ENCODE measurements at places on chromosomes 5 and 9.

DNA sequence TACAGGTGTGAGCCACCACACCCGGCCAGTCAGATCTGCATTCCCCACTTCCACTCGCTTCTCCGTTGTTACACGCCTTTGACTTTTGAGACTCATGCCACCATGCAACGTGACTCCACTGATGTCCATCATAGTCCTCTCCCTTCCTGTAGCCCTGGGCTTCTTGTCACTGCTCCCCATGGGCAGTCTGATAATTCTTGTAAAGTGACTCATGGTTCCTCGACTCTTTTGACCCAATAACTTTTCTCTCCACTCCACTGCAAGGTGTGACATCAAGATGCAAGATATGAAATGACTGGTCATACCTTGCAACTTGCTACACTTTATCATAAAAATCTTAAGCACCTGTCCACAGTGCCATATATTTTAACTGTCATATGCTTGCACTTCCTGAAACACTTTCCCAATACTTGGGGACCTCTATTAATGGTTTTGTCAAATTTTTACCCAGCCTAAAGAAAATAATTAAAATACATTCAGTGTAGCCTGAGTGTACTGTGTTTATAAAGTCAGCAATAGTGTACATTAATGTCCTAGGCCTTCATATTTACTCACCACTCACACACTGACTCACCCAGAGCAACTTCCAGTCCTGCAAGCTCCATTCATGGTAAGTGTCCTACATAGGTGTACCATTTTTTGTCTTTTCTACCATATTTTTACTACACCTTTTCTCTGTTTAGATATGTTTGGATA is 18.6 kb upstream of the ANKRD18A start:
- DNase-seq, result no peak

GRCh38 chr9:4822057-4822456 is 29.3 kb downstream of the RCL1 start:
- no peak for DNase-seq

GRCh38 chr9:36118706-36119105 is 17.8 kb upstream of the GLIPR2 start:
- no peak for DNase-seq

GRCh38 chr5:80033513-80033912 is 1.6 kb upstream of the THBS4 start:
- no peak for DNase-seq

DNA sequence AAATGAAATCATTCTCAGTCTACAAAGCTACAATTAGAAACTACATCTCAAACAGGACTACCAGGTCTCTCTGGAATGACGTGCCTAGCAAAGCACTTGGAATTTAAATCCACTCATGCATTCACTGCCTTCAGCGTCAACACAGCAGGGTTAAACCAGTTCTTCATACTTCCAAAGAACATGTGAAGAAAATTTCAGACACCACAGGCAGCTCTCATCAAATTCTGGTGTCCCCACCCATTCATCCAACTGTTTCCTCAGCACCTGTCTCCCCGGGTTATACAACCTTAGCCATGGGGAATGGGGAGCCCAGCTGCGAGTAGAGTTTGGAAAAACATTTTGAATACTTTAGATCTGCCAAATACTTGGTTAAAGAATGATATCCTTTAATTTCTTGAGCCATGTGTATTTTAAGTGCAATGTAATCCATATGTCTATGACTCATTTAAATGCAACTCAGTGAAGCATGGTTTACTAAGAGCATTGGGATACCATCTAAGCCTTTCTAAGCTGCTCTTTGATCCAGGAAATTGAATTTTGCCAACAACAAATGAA is 17.5 kb downstream of the ADAM19 start:
- peak; percentile 89 for DNase-seq

Measured in non-pigmented ciliary epithelial cell (primary cell).